H1 (cell line): ENCODE measurements at places on chromosomes 6 and 20.

DNA sequence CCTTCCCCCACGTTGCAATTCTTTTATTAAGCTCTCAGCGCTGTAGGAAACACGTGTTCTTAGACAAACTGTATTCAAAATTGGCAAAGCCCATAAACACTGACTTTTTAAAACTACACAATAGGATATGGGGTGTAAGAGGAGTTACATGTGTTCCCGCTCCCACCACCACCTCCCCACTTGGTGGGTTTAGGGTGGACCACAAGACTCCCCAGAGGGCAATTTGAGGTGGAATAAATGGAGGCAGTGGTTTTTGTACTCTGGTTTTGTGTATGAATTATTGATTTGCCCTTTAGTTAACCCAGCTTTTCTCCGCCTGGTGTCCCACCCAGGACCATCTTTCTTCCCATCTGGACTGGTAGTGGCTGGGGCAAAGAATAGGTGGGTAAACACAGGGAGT, 3.7 kb downstream of the UQCC2 start:
- no peak for DNase-seq

DNA sequence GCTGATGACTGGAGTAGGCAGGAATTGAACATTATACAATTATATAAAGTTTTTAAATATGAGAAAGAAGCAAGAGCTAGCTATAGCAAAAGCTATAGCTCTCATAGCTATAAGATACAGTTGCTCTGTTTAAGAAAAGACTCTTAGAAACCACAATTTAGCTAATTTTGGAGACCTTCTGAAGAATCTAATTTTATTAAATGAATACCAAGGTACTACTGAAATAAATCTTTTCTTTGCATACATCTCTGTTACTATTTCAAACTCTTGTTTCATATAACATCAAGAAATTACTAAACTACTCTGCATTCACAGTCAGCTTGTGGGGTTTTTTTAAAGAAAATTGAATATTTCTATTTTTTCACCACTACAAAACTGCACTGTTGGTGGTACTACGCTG, 568.7 kb upstream of the MARCKS start:
- no peak for DNase-seq

- no peak for DNase-seq
Observed at GRCh38 chr6:38688579-38689087, 14.3 kb downstream of the GLO1 start.

DNA sequence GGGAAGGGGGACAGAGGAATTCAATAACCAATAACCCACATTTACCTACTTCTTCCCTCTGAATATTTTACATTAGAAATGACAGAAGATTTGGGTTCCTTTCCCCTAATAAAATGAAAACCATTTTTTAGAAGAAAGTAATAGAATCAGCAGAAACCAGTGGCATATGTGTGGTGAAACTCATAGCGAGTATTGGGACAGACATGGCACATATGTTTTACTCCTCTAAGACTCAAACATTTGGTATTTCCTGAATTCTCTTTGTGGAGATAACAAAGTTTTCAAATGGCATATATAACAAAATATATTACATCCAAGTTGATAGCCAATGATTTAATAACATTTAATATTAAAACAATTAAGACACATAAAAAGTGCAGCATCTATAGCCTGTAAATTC, 12.9 kb upstream of the BEND3 start:
- DNase-seq = no peak

GRCh38 chr6:105072798-105073199, 107.0 kb downstream of the POPDC3 start:
- DNase-seq = no peak

- no peak for DNase-seq
Observed at GRCh38 chr20:8774412-8774811, 294.5 kb upstream of the PLCB4 start.

DNA sequence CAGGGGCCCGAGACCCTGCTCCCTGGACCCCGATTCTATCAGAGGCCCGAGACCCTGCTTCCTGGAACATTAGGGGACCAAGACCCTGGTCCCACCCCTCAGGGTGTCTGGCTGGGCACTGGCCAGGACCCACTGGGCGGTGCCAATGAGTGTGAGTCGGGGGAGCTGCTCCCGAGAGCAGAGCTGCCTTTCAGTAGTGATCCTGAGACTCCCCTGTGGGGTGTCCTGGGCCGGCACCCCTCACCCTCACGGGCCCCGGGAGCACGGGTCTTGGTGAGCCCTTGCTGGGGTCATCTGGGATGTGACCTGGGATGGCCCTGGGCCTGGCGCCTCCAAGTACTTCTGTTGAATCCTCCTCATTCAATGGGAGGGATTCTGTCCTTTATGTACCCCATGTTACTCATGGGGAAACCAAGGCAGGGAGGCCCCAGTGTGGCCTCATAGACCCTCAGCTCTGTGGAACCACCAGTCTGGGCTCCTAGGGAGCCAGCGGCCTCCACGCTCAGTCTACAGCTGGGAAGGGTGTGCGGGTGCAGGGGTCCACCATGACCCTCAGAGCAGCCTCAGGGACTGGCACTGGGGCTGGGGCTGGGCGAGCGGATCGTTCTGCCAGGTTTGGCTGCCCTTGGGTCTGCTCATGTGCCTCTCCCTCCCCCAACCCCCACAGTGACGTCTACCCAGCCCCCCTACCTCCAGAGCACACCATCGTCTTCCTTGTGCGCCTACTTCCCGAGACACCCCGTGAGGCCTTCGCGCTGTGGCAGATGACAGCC, 25.6 kb downstream of the COL20A1 start:
- no peak for DNase-seq
